ENCODE measurements at places on chromosomes 2 and 18.

- DNase-seq, result no peak
These were observed 9.9 kb upstream of the TMEM37 start for GRCh38 chr2:119421741-119422140.

DNA sequence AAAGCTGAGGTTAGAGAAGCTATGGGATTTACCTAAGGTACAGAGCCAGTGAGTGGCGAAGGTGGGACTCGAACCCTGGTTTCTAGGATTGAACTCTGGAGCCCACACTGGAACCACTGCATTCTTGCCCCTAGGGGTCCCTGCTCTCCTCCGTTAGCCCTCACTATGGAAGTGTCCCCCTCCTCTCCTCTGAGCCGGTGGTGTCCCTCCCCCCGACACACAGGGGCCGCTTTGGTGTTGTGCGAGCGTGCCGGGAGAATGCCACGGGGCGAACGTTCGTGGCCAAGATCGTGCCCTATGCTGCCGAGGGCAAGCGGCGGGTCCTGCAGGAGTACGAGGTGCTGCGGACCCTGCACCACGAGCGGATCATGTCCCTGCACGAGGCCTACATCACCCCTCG, 8.5 kb upstream of the GMPPA start:
- no peak for DNase-seq

DNA sequence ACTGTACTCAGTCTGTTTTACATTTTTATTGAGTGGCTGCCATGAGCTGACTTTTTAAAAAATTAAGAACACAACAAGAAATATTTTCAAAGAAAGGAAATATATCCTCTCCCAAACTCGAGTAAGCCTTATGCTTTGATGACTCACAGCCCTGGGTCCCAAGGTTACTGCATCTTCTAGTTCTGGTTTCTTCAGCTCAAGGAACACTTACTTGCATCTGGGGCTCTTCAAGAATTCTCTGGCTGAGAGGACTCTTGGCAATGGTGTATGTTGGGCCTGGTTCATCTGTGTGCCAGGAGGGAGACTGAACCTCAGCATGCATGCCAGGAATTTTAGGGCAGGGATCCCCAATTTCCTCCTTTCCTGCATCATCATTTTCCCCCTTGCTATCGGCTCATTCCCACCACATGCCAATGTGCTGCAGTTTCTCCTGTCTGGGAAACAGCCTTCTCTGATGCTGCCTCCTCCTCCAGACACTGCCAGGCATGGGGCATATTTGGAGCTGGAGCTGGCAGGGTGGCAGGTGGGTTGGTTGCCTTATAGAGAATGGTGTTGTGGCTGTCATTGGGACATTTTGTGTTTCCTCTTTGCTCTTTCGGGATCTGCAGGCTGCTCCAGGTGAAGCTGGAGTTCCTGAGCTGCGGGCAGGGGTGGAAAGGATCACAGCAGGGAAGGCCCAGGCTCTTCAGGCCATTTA, 192.2 kb upstream of the HS6ST1 start:
- DNase-seq, result no peak

DNA sequence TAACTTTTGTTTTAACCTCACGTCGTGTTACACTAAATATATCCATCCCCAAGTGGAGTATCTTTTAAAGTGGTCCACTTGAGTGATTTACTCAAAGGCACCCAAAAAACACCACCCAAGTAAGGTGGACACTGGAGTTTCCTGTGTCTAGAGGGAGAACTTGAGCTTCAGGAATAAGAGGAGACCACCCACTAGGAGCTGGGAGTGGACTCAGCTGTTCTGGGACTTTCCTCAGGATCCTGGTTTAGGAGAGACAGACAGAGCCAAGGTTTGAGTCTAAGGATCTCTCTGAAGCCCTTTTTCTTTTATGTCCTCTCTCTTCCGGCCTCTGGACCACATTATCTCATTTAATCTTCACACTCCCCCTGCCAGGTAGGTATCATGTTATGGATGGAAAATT, 150.7 kb downstream of the GBX2 start:
- no peak for DNase-seq
